Naive thymus-derived CD4-positive, alpha-beta T cell (primary cell): ENCODE measurements at places on chromosomes 13 and 19. TPM values are rescaled to one million over a fixed set of nuclear protein-coding genes. Genes with fewer than 3 reads are reported as not detected.

Gene KIR3DL1
- total RNA-seq: not detected

Gene ZNF43
- 36.2 TPM for total RNA-seq

DNA sequence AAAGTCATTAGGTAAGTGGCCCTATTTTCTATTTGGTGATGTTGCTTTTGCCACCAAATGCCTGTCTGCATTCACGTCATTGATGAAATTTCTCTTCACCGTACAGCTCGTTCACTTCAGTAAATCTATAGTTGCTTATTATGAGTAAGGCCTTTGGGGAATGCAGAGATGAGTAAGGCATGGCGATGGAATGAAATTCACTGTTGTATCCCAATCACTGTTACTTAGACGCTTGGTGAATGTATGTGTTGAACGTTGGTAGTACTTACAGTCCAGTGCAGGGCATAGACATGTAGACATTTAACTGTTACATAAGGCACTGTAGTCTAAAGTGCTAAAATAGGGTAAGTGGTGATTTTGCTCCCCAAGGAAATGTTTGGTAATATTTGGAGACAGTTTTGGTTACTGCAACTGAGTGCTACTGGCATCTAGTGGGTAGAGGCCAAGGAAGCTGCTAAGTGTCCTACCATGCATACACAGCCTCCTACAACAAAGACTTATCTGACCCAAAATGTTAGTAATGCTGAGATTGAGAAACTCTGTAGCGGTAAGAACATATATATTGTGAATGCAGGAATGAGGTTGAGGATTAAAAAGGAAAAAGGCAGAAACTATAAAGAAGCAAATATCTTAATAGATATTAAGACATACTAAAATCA, 5.8 kb downstream of the AKAP11 start:
- no peak overlapping the region for H3K27ac ChIP-seq
- no peaks in the 10 kb centered on the region for H3K27me3 ChIP-seq
- H3K4me1 ChIP-seq: peaks cover 21% of the 10 kb centered on the region
- no peak for DNase-seq
- H3K4me3 ChIP-seq: no peak overlapping the region

GRCh38 chr19:50465986-50466705, 10.2 kb upstream of the EMC10 start:
- H3K4me1 ChIP-seq: no peaks in the 10 kb centered on the region
- H3K27me3 ChIP-seq: no peaks in the 10 kb centered on the region
- H3K4me3 ChIP-seq: no peak overlapping the region
- H3K27ac ChIP-seq: no peak overlapping the region
- no peaks in the 10 kb centered on the region for H3K36me3 ChIP-seq
- no peak for DNase-seq

DNA sequence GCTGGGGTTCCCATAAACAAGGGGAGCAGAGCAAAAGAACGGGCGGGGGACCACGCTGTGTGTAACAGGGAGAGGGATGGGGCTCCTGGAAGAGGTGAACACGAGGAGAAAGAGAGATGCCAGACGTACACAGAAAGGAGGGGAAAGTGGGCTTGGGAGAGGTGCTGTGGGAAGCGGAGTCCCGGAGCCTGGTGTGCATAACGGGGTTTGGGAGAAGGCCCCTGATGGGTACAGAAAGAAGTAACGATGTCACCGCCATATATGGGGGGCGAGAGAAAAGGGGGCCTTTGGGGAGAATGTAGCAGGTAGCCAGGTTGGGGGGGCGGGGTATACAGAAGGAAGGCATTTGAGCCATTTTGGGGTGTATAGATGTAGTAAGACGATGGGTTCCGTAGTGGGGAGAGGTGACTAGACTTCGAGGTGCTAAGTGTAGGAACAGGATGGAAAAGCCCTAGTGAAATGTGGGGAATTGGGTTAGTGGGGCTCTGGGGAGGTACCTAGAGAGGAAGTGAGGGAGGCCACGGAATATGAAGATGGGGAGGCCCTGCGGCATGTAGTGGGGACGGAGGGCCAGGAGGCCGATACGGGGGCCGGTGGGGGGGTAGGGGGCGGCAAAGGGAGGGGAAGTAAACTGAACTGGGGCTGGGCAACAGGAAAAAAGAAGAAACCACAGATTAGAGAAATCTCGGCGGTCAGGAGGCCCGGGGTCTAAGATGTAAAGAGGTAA, 787 bp downstream of the ZNF580 start:
- peak; percentile 48 for DNase-seq
- H3K36me3 ChIP-seq: peaks cover 14% of the 10 kb centered on the region
- peak overlapping the region; percentile 80 for H3K27ac ChIP-seq
- H3K4me1 ChIP-seq: peaks cover 27% of the 10 kb centered on the region

DNA sequence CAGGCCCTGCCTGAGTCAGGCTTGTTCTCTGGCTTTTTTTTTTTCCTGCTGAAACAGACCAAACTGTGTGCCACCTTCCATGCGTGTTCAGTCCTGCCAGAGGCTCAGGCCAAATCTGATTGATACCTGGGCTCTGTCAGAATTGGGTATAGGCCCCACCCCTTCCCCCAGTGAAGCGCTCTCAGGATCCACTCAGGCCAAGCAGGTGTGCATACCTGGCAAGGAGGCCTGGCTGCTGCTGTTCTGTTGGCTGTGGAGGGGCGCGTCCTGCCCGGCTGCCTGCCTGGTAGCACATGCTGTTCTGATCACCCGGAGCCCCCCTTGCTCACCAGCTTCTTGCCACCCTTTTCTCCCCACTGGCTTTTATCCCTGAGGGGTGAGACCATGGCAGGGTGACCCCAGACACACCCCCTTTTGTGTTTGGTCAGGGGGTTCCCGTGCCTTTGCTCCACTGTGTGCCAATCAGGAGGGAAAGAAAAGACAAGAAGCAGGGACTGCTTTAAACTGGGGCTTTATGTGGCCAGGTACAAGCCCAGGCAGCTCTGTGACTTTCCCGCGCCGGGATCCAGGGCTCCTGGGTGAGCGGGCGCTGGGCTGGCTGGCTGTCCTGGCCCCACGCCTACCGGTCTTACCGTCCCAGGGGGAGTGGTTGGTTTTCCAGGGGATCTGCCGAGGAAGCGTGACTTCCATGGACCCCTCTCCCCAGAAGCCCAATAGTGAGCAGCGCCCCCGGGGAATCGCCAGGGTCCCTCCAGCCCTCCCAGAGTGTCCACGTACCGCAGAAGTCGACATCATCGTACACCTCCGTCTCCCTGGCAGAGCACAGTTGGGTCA, 12.7 kb downstream of the PRAM1 start:
- H3K4me1 ChIP-seq: peaks cover 15% of the 10 kb centered on the region
- H3K4me3 ChIP-seq: no peak overlapping the region
- no peak overlapping the region for H3K27ac ChIP-seq
- no peak for DNase-seq

Gene SPRY2
- total RNA-seq: 0.13 TPM

GRCh38 chr13:36192166-36192565, 22.2 kb downstream of the SOHLH2 start:
- no peaks in the 10 kb centered on the region for H3K36me3 ChIP-seq
- H3K27ac ChIP-seq: no peak overlapping the region
- no peaks in the 10 kb centered on the region for H3K4me1 ChIP-seq

Gene TUBB4A
- total RNA-seq: 2.0 and 2.6 TPM in 2 replicates

Gene C19orf47
- total RNA-seq: 18.7 TPM

DNA sequence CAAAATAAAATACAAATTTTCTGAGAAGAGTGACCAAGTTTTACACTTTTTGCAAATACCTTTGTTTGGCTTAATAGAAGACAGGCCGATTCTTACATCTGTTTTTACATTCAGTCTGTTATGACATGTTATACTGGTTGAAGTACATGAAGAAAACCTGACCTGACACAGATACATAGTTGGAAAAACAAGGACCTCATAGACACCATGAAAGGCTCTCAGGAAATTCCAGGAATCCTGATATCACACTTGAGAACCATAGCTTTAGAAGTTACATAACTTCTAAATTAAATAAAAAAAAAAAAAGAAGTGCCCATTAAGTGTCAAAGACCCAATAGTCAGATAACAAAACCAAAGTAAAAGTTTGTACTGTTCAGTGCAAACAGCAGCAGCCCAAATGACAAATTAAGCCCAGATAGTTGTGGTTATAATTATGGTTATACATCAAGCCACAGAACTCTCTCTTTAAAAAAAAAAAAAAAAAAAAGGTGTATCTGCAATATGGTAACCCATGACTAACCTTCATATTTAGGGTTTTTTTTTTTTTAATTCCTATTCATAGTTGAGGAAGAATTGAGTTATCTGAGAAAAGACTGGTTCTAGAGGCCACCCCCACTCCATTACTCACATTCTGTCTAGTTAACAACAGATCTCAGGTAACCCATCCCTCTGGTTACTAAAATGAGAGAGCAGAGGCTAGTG, 19.8 kb downstream of the RBM26 start:
- no peak overlapping the region for H3K4me3 ChIP-seq
- H3K4me1 ChIP-seq: peaks cover 27% of the 10 kb centered on the region
- no peak for DNase-seq

DNA sequence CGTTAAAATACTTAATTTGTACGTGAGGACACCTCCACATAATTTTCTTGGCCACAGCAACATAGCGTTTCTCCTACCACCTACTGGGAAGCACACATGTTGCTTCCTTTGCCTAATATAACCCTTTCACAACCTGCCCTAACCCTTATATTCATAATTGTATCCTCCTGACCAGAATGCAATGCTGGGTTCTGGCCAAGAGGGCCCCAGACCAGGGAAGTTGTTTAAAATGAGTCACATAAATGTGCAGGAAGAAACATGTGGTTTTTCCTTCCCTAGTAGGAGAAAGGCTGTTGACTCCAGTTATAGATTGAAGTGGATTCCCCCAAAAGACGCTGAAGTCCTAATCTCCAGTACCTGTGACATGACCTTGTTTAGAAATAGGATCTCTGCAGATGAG, 187.3 kb downstream of the NUFIP1 start:
- no peaks in the 10 kb centered on the region for H3K4me1 ChIP-seq
- no peak for DNase-seq
- no peaks in the 10 kb centered on the region for H3K36me3 ChIP-seq
- no peak overlapping the region for H3K4me3 ChIP-seq
- no peak overlapping the region for H3K27ac ChIP-seq

Gene CYSLTR2
- total RNA-seq: 6.5 TPM

DNA sequence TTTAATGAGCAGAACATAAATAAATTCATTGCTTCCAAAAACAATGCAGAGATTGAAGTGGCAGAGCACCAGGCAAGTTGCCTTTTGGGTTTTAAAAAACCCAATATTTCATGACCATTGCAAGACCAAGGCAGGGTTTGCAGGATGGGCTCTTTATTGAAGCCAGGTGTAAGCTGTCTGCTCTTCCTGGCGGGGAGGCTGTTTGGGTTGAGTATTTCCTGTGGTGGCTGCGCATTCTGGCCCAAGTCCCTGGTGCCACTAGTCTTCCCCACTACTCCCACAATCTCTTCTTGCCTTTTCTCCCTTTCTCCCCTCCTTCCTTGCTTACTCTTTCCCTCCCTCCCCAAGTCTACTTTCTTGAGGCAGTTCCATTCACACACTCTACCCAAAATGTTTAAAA, 116.4 kb downstream of the AKAP11 start:
- H3K4me3 ChIP-seq: no peak overlapping the region
- H3K4me1 ChIP-seq: peaks cover 39% of the 10 kb centered on the region
- no peak for DNase-seq
- H3K27me3 ChIP-seq: no peaks in the 10 kb centered on the region
- no peaks in the 10 kb centered on the region for H3K36me3 ChIP-seq
